ENCODE measurements at places on chromosomes 6 and 20.

DNA sequence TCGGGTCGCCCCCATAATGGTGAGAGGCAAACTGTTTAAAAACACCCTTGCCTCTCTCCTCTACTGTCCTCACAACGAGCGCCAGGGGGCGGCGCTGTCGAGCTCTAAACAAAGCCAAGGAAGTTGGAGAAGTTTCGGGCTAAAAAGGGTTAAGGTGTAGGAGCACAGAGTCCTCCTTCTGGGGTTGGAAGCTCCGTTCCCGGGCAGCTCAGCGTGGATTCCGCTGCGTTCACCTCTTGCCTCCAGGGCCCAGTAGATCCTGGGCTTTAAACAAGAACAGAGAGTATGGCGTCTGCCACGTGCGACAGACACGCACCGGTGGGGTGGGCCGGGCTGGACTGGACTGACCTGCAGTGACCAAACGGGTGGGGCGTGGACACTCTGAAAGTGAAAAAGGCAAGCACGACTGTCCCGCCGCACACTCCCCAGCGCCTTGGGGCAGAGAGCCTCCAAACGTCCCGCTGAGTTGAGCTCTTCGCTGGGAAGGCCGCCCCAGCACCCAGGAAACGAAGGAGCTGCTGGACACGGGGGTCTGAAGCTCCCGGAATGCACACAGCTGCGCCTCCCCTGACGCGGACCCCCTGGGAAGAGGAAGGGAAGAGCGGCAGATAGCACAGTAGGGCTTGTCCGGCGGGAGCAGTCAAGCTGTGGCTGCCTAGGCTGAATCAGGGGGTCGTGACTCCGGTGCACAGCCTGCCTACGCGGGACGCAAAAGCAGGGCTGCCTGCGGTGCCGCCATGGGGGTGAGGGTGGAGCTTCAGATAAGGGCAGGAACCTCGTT is 1.6 kb upstream of the THBD start:
- peak; percentile 96 for DNase-seq

- no peak for DNase-seq
Measured at GRCh38 chr20:2213401-2213800, 82.4 kb upstream of the TGM3 start.

- DNase-seq: peak; percentile 59
Measured at GRCh38 chr20:36604952-36605398, 604 bp upstream of the RAB5IF start.

DNA sequence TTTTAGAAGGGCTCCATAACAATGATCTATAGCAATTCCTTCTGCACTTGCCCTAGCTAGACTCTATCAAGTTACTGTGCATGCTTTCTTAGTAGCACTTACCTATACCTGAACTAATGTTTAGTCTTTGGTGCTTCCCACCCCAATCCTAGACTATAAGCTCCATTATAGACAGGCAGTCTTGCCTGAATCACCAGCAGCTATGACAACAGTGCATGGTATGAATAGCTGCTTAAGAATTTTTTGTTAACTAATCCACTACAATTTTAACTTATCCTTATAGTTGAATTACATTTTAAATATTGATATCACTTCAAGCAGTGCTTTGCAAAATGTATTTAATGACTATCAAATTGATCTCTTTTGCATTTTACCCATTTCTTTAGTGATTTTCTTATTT is 164.3 kb downstream of the RPS12 start:
- DNase-seq: no peak

DNA sequence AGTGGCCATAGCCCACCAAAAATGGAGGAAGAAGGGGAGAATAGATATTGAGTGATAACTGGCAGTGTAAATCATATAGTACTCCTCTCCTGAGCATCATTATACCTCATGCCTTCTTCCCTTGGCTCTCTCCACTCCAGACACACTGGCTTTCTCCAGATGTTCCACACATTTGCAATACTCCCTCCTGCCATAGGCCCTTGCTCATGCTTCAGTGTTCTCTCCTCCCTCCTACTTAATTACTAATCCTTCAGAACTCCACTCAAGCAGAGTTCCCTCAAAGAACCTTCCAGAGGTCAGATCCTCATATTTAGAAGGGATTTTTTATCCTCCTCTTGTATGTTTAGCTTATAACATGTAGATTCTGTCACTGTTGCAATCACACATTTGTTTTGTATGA is 279.5 kb upstream of the SUPT3H start:
- no peak for DNase-seq

- no peak for DNase-seq
Measured at GRCh38 chr6:28839443-28840120, 84.2 kb downstream of the TRIM27 start.

DNA sequence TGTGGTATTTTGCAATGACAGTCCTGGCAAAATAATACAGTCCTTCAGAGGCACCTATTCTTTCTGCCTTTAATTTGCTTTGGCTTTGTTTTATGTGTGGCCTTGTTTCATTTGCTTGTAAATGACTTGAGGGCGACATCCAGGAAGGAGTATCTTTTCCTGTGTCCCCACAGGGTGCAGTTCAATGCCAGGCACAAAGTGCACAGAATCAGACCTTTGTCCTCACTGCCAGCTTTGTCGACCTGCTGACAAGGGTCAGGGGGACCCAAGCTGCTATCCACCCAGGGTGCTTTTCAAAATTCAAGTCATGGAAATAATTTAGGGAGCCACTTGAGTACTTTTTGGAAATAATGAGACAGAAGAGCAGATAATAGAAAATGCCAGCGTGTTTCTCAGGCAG is 37.0 kb upstream of the CDKN1A start:
- no peak for DNase-seq

- peak; percentile 51 for DNase-seq
Measured at GRCh38 chr20:2144850-2145249, 43.2 kb downstream of the STK35 start.

DNA sequence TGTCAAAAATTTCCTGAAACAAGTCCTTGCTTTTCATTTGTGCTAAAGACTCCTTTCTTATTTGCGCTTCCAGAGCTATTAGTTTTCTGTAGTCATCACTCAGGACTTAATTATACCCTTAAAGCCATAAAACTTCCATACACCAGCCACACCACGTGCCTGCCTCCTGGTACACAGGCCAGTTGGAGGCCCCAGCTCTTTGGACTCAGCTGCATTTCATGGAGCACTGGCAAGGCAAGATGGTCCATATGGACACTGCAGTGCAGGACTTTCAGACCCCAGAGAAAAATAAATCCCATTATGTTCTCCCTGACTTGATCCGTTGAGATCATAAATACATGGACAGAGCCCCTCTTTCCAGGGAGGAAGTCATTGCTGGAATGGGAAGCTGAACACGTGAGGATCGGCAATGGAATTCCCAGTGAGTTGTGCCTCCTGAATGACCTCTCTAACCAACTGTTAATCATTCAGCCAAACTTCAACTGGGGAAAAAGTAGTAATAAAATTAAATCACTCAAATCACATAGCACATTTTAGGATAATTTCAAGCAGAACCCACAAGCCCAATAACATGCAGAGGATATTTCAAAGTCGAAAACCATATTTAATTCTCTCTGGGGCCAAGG is 173.1 kb downstream of the HACE1 start:
- no peak for DNase-seq

GRCh38 chr20:20009784-20010253 is 7.3 kb upstream of the NAA20 start:
- DNase-seq: no peak

DNA sequence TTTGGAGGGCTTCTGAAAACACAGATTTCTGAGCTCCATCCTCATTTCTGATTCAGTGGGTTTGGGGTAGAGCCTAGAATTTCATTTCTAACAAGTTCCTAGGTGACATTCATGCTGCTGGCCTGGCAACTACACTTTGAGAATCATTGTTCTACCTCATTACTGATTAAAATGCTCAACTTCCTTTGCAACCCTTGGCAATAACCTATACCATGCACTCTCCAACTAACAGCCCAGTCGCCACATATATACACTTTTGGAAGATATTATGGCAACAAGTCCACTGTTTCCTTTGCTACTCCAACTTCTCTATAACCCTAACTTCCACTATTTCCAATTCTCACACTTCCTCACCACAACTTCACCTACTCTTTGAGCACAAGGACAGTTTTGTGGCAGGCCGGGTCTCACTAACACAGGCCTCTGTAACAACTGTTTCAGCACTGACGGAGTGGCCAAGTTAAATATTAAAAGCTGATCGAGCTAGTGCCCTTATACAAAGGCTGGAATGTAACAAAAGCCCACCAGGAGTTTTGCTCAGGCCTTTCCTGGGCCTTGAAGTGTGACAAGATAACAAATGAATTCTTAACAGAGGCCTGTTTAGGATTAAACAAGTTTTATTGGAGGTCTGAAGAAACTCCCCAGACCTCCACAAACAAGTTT is 32.1 kb upstream of the RAB23 start:
- no peak for DNase-seq

DNA sequence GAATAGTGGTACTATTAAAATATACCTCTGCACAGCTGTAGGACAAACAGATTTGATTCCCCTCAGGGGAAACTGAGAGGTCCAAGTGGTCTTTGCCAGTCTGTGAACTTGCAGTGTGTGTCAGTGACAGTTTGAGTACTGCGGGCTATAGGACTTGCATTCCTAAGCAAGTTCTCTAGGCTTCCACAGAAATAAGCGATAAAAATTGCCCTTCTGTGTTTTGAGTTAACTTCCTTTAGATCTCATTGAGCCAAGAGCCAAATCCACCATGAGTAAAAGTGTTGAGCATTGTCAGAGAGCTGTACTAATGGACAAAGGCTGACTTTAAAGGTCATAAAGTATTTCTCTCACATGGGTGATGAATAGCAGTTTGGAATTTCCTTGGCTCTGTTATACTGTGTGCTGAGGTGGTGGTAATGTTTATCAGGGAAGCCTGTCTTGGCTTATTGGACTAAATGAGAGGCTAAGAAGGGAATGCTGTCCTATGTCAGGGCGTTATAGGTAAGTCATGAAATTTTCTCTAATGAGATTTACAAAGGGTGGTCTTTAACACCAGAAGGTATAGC is 122.6 kb upstream of the MAP3K7 start:
- DNase-seq: no peak

DNA sequence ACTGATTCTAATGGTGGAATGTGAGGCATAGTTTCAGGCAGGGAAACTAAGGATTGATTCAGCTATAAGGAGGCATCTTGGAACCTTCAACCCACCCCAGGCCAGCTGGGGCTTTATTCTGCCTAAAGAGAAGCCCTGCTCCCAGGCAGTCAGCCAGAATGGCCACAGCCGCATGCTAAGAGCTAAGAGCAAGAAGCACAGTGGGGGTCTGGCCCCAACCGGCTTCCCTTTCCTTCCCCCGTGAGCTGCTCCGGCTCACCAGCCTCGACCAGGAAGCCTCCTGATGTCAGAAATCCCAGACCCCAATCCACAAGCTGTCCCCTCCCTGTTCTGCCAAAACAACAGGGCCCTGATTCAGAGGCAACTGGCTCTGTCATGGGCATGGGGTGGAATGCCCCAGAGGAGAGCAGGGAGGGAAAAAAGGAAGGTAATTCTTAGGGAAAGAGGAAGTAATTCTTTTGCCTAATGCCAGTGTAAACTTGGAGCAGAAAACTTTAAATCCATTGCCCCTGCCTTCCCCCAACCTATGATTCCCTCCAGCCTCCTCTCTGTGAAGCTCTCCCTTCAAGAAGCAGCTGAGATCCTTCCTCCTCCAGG is 6.9 kb downstream of the GRM4 start:
- DNase-seq: no peak

DNA sequence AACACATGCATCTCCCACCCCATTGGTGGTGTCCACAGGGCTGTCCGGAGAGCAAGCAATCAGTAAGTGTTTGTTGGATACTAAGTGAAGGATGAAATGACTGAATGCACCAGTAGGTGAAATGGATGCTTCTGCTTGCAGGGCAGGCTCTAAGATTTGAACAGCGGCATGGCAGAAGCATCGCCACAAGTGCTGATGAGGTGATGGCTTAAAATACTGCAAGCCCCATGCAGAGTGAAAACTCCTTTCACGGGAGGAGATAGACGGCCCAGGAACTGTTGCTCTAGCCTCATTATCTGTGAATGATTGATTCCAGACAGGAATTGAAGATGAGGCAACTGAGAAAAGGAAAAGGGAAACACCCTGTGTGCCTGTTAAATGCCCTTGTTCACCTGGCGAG is 158.9 kb downstream of the LY86 start:
- DNase-seq: no peak

DNA sequence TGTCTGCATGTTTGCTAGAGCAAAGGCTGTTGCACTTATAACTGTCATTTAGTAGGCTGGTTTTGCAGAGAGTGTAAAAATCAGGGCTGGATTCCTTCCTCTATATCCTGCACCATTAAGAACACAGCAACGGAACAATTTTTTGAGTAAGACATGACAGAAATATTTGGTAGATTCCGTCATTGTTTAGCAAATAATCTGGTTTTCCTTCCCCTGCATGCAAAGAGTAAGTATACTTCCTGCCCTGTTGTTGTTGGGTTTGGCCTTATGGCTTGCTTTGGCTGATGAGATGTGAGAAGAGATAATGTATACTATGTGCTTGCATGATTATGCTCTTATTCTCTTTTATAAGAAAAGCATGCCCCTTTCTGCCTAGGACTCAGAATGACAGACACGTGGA is 23.8 kb downstream of the MANEA start:
- no peak for DNase-seq

GRCh38 chr6:36599791-36600209 is 5.6 kb downstream of the SRSF3 start:
- DNase-seq: peak; percentile 80

DNA sequence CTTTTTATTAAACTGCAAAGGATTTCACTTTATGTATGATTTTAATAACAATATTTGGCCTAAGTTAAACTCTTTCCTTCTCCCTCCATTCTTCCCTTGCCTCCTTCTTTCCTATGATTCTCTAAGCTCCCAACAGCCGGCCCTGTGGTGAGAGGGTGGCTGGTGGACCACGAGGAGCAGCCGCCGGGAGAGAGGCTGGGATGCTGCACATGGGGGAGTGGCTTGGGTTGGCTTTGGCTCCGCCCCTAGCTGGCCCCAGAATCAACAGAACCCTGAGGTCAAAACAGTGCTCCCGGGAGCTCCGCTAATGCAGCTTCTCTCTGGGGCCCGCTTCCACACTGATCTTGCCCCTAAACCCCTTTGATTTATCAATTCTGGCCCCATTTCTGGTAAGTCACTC is 389.8 kb upstream of the AGPAT4 start:
- DNase-seq: no peak

GRCh38 chr6:151260205-151260604 is 20.4 kb downstream of the AKAP12 start:
- no peak for DNase-seq

DNA sequence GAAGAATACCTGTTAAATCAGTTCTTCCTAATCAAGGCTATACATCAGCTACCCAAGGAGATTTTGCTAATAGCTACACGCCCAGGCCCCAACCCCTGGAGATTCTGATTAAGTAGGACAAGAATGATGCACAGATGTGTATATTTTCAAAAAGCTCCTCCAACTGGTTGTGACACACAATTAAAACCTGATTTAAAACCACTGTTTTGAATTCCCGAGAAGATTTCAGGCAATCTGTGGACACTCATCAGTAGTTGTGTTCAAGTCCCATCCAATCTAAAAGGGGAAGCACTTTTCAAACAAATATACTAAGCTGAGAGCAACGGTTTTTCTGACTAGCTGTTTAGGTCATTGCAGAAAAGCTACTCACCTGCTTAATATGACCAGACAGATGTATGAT is 118.9 kb upstream of the NHSL1 start:
- DNase-seq: no peak
